ENCODE measurements at places on chromosomes 12 and 14.

DNA sequence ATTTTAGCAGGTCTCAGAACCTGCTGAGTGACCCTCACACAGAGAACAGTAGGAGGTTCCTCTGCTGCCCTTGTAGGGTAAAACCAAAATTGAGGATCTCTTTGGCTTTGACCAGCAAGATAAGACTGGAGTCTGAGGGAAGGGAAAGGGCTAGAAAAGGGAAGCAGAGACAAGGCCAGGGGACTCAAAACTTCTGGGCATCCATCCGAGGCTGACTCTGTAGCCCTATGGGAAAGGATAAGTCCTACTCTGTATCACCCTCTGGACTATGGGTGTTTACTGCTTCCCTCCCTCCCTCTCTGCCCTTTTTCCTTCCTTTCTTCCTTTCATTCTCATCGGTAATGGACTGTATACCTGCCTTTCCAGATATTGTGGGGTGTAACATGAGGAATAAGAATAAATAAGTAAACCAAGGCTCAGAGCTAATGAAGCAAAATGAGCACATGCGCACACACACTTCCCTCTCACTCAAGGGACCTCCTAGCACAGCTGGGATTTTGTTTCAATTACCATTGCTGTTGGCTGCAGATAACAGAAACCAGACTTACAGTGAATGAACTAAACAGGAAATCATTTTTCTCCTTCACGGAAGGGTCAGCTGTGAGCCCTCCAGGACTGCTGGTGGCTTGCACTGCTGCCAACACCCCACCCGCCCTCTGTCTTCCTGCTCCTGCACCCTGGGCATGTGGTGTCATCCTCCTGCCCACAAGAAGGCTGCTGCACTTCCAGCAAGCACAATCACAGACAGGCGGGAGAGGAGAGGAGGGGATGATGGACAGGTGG lies 404.4 kb upstream of the CCDC196 start:
- DNase-seq, result no peak

DNA sequence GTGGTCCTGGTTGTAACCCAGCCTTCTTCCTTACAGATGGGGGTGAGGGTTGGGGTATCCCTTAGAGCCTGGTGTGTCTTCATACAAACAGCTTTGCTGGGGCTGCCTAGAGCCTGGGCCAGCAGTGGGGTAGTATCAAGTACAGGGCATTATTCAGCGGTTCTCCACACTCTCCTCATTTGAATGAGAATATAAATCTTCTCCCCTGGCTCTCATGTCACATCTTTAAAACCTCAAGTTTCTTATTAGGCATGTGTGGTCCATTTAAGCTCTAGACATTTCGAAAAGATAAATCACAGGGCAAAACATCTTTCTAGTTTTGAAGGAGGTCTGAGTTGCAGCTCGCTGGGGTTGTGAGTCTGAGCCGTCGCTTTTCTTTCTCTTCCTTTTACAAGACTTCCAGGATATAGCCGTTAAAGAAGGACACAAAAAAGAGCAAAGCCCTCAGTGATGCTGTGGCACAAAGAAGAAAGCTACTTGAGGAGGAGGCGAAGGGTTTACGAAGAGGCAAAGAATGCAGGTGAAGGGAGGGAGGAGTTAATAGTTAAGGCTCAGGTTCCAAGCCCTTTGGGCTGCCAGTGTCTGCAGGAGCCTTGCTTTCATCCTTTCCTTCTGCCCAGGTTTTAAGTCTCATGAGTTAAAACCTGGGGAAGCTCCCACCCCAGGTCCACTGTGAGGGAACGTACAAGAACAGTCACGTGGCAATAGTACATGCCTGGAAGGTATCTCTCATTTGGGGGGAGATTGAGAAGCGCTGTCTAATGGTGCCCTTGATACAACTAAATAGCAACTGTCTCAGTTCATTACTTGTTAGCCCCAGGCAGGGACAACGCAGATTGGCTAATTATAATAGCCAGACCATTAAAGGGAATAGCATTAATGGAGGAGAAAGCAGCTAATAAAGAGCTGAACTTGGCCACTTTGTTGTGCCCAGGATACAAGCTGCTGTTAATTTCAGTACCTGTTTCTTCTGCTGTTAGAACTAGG lies 94.2 kb downstream of the ETV6 start:
- no peak for DNase-seq

DNA sequence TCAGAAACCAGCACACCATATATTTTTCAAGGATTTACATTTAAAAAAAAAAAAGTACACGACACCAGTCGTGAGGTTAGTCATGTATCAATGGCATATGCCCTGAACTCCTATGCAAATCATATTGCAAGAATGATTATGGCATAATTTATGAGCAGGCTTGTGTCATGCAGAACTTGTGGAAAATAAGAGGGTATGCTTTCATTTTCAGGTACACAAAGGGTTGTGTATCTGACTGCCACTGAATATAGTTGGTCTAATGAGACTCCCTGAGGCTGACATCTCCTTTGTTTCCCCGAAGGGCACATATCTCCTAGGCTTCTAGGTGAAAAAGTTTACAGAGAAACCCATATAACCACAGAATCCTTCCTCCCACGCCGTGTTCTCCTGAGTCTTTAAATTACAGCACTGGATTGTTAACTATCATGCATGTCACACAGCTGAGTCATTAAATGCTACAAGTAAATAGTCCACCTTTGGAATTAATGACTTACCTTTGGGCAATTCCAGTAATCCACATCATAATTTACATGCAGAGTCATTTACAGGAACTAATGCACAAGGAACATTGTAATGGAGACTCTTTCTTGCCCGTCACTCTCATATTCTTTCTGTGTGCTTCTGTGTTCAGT lies 356.7 kb upstream of the DIO2 start:
- no peak for DNase-seq

DNA sequence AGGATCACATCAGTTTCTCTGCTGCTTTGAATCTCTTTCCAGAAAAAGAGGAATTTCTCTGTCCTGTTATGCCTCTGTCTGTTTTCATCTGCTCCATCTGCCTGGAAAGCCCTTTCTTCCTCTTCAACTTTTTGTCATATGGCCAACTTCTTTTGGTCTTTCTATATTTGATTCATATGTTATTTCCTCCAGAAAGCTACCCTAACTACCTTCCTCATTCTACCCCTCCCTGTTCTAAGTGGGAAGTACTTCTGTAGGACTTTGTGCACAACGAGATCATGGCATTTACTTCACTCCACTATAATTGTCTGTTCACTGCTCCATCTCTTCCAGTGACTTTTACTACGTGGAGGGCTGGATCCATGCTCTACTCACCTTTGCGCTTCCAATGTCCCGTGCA lies 5.9 kb downstream of the CLEC4D start:
- no peak for DNase-seq
